Melanocyte of skin (primary cell): ENCODE measurements at places on chromosomes 2 and 18. TPM values are rescaled to one million over a fixed set of nuclear protein-coding genes. Genes with fewer than 3 reads are reported as not detected.

The TMEM247 gene
- not detected in 2 replicates for total RNA-seq

The PAX8 gene
- under 0.01 and 0.15 TPM in 2 replicates for total RNA-seq

The DNAJC5G gene
- total RNA-seq = not detected in 2 replicates

The RPRM gene
- not detected in 2 replicates for total RNA-seq

The ALPI gene
- total RNA-seq = not detected in 2 replicates

The CYS1 gene
- total RNA-seq = 0.34 and 1.5 TPM in 2 replicates

The ZNF385B gene
- not detected in 2 replicates for total RNA-seq

The GREB1L gene
- total RNA-seq = under 0.01 and 1.1 TPM in 2 replicates

The ODC1 gene
- 40.3 and 45.0 TPM in 2 replicates for total RNA-seq

The GDF7 gene
- under 0.01 TPM in 1 of 2 replicates, not detected in the other for total RNA-seq

The MDH1B gene
- total RNA-seq = 1.4 and 2.5 TPM in 2 replicates

The NEB gene
- 1.4 and 1.5 TPM in 2 replicates for total RNA-seq

The DSC2 gene
- total RNA-seq = not detected in 2 replicates

The TCF7L1 gene
- 2.8 and 5.1 TPM in 2 replicates for total RNA-seq

The KCNE4 gene
- total RNA-seq = 17.3 and 19.6 TPM in 2 replicates

The FSIP2 gene
- 0.15 TPM in 1 of 2 replicates, not detected in the other for total RNA-seq
